ENCODE measurements at places on chromosomes 11 and 22.

GRCh38 chr22:25448435-25449051 lies 115.9 kb upstream of the GRK3 start:
- no peak for DNase-seq

DNA sequence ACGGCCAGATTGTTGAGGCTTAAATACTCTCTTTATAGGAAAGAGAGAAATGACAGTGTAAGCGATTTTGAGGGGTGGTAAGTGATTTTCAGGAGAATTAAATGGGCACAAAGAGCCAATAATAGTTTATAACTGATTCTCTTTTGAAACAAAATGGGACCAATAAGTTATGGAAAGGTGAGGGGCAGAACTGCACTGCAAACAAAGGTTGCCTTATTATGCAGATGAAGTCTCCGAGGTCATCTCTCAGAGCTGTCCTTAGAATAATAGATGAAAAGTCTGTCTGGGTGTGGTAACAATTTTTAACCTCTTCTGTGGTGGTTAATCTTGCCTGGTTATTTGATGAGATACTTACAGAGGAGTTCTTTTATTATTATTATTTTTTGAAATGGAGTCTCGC lies 14.7 kb upstream of the CRTAM start:
- DNase-seq = no peak

DNA sequence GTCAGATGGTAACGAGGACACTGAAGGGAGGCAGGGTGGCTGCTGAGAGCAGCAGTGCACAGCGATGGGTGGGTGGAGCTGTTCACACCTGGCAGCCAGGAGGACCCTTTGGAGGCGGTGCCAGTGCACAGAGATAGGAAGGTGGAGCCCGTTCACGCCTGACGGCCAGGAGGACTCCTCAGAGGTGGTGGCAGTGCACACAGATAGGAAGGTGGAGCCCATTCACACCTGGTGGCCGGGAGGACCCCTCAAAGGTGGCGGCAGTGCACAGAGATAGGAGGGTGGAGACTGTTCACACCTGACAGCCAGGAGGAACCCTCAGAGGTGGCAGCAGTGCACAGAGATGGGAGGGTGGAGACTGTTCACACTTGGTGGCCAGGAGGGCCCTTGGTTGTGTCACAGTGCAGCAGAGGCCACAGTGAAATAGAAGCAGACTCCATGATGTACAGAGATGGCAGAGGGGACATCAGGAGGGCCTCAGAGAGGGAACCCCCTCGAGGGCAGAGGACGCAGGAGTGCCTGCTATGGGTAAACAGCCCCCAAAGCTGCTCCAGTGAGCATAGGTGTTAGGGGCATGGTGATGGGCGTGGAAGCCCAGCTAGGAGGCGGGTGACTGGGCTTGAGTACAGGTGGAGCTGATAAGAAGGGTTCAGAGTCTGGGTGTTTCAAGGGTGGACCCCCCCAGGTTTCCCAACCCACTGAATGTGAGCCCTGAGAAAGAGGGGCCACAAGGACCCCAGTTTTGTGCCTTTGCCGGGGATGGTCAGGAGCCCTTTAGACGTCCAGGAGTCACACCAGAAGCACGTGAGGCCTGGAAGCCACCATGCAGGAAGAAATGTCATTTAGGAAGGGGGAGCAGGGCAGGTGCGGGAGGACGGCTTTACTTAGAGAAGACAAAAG lies 566.7 kb downstream of the BRD1 start:
- no peak for DNase-seq

DNA sequence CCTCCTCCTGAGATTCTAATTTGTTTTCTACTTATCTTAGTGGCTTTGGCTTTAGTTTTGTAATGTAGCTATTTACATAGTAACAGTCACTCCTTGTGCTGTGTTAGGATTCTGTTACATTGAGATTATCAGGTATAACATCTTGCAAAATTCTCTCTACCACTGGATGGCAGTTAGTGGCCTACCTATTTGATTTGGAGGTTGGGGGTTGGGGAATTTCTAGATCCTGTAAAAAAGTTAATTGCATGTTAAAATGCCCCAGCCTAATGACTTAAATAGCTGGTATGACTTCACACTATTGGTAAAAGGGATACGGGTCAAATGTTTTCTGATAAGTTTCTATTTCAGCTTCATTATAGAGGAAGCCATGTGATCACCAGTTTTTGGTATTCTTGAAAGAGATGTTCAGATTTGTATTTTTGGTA lies 2.8 kb downstream of the GRK3 start:
- DNase-seq = no peak

DNA sequence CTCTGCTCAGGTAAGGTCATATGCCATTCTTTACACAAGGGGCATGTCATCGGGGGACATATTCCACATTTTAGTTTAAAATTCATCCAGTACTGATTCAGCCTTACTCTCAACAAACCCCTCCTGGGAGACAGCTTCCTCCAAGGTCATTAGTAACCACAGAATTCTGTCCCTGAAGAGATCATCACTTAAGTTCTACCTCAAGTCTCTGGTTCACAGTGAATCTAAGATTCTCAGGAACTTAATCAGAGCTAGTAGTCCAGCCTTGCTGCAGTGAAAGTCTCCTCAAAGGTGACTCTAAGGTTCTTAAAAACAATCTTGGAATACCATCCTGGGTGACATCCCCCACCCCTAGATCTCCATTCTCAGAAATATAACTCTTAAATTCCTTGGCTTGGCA lies 18.9 kb upstream of the GDPD4 start:
- DNase-seq = no peak

GRCh38 chr11:19734171-19734570 lies 21.5 kb downstream of the NAV2 start:
- no peak for DNase-seq

DNA sequence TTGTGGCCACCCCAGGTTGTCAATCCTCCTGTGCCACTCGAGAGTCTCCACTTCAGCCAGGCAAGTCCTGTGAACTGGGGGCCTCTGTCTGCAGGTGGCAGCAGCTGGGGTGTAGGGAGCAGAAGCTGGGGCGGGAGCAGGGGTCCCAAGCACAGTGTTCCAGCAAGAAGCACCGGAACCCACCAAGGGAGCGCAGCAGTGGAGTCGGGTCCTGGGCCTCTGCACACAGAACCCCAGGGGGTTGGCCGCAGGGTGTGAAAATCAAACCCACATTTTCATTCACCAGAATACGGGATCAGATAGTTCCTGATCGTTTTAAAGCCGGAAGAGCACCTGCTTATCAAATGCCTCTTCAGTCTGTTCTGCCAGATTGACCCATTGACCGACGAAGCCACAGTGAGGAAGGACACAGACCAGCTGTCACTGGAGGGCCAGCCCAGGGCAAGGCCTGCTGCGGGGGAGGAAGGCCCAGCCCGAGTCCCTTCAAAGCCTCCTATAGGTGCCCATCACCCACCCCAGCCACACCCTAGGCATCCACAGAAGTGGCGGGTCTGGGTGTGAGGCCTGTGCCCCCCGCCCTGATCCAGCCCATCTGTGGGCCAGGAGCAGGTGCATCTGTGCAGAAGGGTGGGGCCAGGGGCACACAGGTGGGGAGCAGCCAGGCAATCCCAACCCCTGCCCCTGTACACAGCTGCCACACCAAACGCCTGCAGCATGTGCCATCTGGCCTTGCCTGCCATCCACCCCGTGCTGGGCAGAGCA lies 34.1 kb downstream of the RSPH14 start:
- no peak for DNase-seq

DNA sequence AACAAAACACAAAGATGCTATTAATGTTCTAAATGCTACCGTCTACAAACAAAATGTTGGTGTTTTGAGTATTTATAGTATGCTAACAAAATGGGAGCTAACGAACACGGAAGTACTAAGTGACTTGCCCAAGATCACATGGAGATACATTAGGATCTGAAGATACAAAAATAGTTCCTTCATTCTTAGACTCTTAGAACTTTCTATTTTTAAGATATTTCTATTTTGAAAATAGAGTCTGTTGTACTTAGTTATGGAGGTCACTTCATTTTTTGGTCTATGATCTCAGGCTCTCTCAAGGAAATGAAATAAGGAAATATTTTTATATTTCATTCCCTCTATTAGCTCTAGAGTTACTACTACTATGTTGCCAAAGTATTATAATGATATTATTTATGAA lies 64.2 kb downstream of the APOL5 start:
- no peak for DNase-seq

DNA sequence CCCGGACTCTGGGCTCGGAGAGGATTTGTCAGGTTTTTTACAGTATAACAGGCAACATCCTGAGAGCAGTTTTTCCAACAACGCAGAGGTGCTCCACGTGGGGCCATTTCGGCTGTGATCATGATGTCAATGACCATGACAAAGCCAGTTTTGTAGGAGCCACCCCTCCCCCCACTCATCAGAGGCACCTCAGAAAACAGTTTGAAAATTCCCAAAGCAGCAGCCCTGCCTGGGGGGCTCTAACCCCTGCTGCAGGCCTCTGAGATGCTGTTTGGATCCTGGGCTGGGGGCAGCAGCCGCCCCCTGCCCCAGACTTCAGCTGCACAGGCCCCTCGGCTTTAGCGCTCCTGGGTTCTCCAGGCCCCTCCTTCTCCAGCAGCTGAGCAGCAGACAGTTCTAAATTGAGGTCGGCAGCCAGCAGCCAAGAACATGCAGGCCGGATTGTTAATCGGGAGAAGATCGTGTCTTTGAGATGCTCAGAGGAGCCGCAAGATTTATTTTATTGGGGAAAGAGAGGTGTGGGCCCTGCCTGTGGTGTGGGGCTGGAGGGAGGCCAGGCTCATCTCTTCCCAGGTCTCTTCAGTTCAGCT lies 19.4 kb downstream of the NFAM1 start:
- no peak for DNase-seq

GRCh38 chr22:19961868-19962245 lies 20.2 kb upstream of the TXNRD2 start:
- no peak for DNase-seq

GRCh38 chr11:83069441-83070043 lies 2.2 kb downstream of the RAB30 start:
- DNase-seq = no peak

- DNase-seq = no peak
Observed at GRCh38 chr22:17842386-17842785, 68.1 kb upstream of the BID start.

- no peak for DNase-seq
Observed at GRCh38 chr11:94866231-94866822, 98.2 kb downstream of the AMOTL1 start.

GRCh38 chr11:57498540-57498939 lies 17.0 kb downstream of the SLC43A1 start:
- no peak for DNase-seq

- DNase-seq = no peak
Observed at GRCh38 chr11:110141812-110142211, 48.6 kb downstream of the ZC3H12C start.

- DNase-seq = no peak
Observed at GRCh38 chr11:125168918-125169456, 4.4 kb downstream of the PKNOX2 start.

DNA sequence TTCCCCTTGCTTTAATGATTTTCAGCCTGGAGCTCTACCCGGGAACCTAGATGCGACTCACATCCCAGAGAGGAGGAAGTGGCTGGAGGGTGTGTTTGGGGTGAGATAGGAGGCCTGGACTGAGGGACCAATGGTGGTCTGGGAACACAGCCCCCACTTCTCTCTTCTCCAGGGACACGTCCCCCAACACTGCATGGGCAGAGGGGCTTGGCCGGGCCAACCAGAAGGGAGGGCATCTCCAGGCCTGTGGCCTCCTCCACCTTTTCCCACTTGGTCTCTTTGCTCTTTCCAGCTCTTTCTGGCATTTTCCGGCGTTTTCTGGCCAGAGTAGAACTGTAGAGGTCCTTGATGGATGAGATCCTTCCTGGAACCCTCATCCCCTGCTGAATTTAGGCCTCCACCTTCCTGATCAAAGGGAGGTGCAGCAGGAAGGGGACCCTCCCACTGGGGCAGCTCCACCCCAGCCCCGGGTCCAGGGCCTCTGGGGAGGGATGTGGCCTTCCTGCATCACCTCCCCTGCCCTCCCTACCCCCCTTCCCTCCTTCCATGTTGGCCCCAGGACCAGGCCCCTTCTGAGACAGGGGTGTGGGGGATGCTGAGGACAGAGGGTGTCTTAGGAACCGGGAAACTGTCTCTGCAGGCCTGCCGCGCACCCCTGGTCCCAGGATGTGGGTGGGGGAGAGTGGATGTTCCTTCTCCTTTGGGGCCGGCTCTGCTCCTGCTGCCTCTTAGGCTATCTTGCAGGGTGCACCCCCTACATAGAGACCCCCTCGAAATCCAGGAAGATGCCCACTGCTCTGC lies 24.4 kb downstream of the MRGPRG start:
- DNase-seq = no peak

DNA sequence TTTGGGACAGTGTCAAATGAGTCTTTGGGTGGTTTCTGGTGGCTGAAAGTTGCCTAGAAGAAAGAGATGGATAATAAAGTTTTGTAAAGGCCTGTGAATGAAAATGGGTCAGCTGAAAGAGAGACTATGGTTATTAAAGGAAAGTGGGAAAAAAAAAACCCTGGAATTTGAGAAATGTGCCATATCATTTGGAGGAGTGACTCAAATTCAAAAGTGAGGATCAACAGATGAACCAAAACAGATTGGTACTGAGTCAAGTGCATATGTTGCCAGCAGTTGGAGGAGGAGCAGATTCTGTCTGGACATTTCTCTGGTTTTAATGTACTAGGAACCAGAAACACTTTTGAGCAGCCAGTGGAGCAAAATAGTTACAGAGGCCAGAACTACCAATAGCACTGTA lies 339.8 kb downstream of the KCNA4 start:
- DNase-seq = no peak

- DNase-seq = no peak
Observed at GRCh38 chr22:44821741-44822475, 69.5 kb downstream of the ARHGAP8 start.

DNA sequence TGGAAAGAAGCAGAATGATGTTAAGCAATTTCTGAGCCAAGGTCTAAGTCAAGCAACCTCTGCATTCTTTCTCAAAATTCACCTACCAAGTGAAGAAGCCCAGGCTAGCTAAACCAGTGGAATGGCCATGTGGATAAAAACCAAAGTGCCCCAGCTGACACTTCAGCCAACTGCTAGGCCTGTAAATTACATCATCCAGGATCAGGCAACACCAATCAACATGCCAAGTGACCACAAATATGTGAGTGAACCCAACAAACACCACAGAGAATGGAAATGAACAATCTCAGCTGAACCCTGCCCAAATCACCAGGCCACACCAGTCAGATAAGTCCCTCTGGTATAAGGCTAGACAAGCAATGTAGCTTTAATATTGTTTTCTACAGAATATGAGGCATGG lies 25.1 kb upstream of the FJX1 start:
- no peak for DNase-seq
